A549 treated with CpdA at 1 μM for 4 hours (cell line): ENCODE measurements at places on chromosomes 12 and 14. TPM values are rescaled to one million over a fixed set of nuclear protein-coding genes. Genes with fewer than 3 reads are reported as not detected.

FOXG1 gene
- total RNA-seq: 0.09 to 0.17 TPM (median 0.10 TPM) in 5 replicates

SLC6A15 gene
- total RNA-seq: 2.4 to 3.9 TPM (median 3.1 TPM) in 5 replicates

RNU7-1 gene
- total RNA-seq: not detected in 5 replicates

B4GALNT3 gene
- 0.29 to 0.74 TPM (median 0.58 TPM) in 5 replicates for total RNA-seq

PLA2G1B gene
- not detected in 5 replicates for total RNA-seq

STAC3 gene
- 0.20 to 0.64 TPM (median 0.53 TPM) in 5 replicates for total RNA-seq

OTX2 gene
- total RNA-seq: not detected in 5 replicates

TSHR gene
- total RNA-seq: not detected in 5 replicates

ACVRL1 gene
- 0.03 to 0.09 TPM (median 0.08 TPM) in 4 of 5 replicates, not detected in the other for total RNA-seq

FAR2 gene
- total RNA-seq: 0.05 to 0.42 TPM (median 0.15 TPM) in 3 of 5 replicates, not detected in the others

MIP gene
- total RNA-seq: 0.14 to 0.26 TPM (median 0.20 TPM) in 3 of 5 replicates, not detected in the others

PAPLN gene
- 8.4 to 12.8 TPM (median 10.1 TPM) in 5 replicates for total RNA-seq

KERA gene
- not detected in 5 replicates for total RNA-seq
